Jurkat, Clone E6-1 (cell line): ENCODE measurements at places on chromosomes 12 and 14.
A peak's percentile ranks its signal among the peaks of the same experiment; 100 is the strongest.

GRCh38 chr12:124590447-124590846 is 23.0 kb upstream of the NCOR2 start:
- no peak for DNase-seq

DNA sequence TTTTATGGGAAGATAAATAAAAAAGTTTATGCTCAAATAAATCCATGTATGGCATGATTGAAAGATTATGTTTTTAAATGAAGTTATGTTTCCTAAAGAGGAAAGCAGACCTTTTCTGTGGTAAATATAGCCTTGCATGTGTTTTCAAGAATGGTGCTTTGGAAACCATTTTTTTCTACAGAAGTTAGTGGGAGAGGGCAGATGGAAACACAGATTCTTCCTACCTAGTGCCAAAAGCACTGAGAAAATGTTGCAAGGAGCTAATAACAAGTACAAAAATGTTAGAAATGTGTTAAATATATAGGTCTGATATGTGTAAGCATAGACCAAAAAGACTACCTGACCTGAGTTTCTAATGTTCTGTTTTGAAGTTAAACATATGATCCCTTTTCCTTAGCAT is 24.3 kb downstream of the TECPR2 start:
- DNase-seq: no peak

- no peak for DNase-seq
Measured at GRCh38 chr14:45091710-45092109, 7.8 kb downstream of the PRPF39 start.

DNA sequence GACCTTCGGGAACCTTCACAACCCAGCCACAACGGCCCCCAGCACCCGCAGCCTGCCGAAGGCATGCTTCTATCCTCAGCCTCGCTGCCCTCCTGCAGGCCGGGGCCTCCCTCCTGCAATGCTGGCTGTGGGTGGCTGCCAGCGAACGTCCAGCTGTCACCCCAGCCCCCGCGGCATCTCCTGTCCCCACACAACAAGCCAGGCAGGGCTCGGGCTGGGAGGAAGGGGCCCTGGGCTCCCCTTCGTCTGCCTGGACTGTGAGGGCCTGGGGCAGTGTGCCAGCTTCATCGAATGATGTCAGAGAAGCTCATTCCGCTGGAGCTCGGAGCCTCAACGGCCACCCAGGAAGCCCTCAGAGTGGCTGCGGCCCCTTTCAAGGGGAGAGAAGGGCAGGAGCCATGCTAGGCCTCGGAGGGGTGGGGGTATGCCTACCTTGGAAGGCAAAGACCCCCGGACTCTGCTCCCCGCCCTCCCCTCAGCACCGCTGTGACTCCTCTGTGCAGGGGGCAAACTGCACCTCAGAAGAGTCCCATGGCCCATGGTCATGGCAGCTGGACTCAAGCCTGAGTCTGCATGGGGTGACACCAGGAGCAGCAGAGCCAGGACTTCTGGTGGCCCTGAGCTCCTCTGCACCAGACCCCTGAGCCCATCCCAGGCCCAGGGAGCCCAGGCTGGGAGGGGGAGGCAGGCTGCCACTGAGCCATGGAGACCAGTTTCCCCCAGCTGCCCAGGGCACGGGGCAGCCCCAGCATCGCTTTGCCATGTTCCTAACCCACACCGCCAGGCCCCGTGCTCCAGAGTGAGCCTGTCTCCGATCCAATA is 24.7 kb upstream of the C14orf180 start:
- no peak for DNase-seq

DNA sequence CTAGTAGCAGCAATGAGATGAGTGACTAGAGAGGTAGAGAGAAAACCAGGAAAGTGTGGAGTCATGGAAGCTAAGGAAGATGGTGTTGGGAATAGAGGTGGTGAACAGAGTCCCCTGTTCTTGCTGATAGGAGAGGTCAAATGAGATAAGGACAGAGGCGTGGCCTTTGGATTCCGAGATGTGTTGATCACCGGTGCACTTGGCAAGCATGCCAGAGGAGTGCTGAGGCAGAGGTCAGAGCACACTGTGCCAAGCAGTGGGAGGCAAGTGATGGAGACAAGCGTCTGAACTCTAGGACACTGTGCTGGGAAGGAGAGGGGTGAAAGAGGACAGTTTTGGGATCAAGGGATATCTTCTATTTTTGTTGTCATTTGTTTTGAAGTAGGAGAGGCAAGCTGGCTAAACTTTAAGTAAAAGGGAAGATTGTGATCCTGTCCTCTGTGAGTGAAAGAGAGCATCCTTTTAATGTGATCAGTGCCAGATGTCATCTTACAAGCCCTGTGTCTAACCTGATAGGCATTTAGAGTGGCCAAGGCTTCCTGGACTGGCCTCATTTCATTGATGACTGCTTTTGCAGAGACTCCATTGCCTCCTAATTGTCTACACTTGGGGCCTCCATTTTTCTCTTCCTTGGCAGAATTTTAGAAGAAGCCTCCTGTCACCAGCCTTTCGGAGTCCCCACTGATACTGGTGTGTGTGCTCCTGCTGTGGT is 336.4 kb downstream of the CACNA1C start:
- no peak for DNase-seq

- DNase-seq: no peak
Measured at GRCh38 chr12:62215506-62215905, 44.7 kb upstream of the USP15 start.

GRCh38 chr12:4762773-4763172 is 42.6 kb downstream of the GALNT8 start:
- DNase-seq: no peak

DNA sequence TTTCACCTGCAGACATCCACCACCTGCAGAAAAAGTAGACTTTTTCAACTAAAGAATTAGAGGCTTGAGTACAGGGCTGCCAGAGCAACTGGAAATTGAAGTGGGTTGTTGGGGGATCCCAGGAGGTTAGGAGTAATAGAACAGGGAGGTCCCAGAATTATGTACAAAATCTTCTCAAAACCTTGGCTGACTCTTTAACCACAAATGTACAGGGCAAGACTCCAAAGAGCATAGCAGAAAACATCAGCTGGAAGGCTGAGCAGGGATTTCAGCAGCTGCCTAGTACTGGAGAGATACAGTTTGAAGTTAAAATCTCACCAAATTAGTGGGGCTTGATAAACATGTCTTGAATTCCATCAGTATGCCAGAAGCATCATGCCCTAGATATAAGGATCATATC is 191.6 kb downstream of the CRADD start:
- no peak for DNase-seq

- DNase-seq: peak; percentile 75
Measured at GRCh38 chr14:68444449-68445168, 348.3 kb downstream of the ZFP36L1 start.

DNA sequence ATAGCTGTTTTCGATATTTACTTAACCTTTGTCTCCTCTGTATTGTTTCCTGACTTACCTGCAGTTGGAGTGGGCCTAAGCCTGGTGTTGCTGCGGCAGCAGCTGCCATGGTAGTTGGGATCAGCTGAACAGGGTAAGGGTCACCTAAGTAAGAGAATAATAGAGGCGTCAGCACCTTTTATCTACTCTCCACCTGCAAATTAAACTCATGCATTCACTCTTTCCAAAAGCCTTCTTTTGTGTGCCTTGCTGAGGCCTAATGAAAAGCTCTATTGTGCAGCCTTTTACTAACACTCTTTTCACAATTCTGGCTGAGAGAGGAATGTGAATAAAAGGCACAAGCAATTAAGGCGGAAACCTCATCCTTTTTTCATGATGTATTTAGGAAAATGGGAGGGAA is 308.7 kb downstream of the SOX5 start:
- DNase-seq: no peak

GRCh38 chr14:105317546-105317945 is 3.0 kb downstream of the PACS2 start:
- DNase-seq: no peak

- no peak for DNase-seq
Measured at GRCh38 chr14:52266179-52266578, 1.3 kb upstream of the PTGDR start.

- peak; percentile 100 for DNase-seq
Measured at GRCh38 chr12:6662906-6663742, at the start of gene ING4. Gene ING4 (minus strand): TSS chr12:6663119. CDS start chr12:6663101, 18 bp downstream.

- no peak for DNase-seq
Measured at GRCh38 chr14:102513899-102514772, 4.6 kb upstream of the ANKRD9 start.

DNA sequence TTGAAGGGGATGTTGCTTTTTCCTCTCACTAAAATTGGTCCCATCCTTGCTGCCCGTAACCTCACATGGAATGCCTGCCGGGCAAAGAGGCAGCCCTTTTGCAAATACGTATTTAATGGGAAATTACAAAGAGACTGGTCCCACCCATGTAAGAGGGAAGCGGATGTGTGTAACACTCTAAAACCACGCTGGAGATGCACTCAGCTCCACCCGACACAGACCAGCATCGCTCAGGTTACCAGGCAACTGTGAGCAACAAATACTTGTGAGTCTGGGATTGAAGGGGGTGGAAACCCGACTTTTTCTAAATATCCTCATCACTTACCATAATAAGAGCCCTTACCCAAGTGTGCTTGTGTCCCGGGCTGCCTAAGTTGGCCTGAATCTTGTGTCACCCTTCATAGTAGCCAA is 47.7 kb downstream of the ELK3 start:
- DNase-seq: peak; percentile 27

DNA sequence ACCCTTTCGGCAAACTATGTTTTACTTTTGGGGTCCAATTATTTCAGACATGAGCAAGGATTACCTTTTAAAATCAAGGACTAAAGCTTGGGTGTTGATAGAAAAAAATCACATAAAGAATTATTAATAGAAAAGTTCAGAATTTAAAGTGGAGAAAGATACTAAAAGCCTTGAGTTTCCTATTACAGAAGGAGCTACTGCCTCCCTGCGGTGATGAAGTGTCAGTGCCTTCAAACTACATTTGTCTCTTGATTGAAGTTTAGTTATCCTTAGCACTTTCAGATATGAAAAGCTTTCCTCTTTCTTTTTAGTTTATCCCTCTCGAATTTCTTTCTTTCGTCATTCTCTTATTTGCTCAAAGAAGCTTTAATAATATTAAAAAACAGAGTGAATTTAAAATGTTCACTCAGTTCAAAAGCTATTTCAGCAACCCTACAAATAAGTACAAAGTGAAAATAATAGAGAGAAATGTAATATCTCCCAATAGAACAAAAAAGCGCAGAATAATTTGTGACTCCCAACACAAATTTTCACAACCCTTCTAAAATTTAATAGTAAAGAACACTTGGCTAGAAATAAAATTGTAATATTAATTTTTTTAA is 87.6 kb downstream of the SEC23A start:
- DNase-seq: peak; percentile 49

DNA sequence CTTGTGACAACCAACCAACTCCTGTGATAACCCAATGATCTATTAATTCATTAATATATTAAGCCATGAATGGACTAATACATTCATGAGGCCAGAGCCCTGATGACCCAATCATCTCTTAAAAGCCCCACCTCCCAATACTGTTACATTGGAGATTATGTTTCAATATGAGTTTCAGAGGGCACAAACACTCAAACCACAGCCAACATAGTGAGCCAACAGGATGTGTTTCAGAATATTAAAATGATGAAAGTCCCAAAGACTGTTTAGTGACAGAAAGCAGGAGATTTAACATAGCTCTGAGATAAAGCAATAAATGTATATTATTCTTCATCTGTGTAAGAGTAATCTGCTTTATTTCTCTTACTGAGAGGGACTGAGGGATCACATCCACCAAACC is 71.7 kb downstream of the PTPRO start:
- no peak for DNase-seq

DNA sequence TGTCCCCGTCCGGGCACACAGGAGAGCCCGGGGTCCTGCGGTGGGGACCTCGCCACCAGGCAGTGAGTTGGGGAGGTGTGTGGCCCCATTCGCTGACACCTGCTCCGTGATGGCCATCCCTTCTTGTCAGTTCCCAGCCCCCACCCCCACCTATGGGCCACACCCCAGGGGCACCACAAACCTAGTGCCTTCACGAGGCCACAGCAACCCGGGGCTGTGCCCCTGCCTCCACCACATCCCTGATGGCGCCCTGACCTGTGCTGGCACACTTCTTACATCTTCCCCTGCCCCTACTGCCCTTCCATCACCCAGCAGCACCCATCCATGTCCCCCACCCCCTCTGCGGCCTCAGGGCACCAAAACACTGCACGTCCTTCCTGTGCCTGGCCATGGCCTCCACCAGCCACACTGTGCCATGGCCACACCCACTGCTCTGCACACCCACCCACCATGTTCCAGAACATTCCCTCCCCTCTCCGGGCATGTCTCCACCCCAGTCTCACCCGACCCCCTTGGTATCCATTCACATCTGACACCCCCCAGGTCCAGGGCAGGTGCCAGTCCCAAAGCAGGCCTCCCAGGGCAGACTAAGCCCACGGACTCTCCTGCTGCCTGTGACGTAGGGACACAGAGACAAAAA is 24.4 kb downstream of the JAG2 start:
- no peak for DNase-seq

GRCh38 chr12:31687101-31687527 is 27.6 kb downstream of the ETFBKMT start:
- DNase-seq: peak; percentile 32

- DNase-seq: no peak
Measured at GRCh38 chr12:47102406-47102805, 22.6 kb upstream of the AMIGO2 start.

DNA sequence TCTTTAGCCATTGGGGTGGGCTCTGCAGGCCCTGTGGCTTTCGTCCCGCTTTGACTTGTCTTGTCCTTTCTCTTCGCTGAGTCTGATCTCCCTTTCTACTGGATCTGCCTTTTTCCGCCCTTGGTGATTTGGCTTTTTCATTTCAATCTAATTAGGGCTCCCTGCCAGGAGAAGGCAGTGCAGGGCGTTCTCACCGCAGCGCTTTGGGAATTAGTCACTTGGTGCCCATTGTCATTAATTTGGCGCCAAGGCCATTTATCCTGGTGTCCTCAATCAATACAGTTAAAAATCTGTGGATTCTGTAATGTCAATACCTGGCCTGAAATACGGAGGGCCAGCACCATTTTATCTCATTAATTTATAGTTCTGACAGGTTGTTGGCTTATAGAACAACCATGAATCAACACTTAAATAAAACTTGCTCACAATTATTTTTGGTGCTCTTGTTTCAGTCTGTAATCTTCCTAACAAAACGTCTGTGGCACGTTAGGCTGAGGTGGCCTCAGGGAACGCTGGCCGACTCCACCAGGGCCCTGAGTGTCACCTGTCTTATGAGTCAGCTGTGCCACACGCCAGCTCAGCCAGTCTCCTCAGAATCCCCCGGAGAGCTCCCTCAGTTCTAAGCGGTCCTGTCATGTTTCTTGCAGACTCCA is 115.7 kb downstream of the BEGAIN start:
- no peak for DNase-seq

GRCh38 chr14:54686871-54687749 is 120.2 kb downstream of the SAMD4A start:
- DNase-seq: no peak

- DNase-seq: no peak
Measured at GRCh38 chr12:6553051-6553868, 2.6 kb downstream of the IFFO1 start.

DNA sequence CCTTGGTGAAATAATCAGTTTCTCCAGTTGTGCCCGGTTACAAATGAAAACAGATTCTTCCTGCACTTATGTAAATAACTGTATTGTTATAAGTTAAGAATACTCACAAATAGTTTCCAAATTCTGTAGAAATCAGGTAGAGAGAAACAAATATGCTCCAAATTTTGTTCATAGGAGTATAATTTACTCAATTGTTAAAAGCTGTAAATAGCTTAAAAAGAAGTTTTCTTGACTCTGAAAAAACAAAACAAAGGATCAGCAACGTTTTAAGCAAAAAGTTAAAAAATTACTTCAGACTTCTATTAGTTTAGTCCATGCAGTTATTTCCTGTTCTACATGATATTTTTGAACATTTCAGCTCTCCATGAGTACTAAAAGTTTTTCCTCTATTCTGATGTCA is 30.0 kb upstream of the SLC38A4 start:
- no peak for DNase-seq

GRCh38 chr12:19044430-19044829 is 85.1 kb upstream of the PLEKHA5 start:
- DNase-seq: no peak
